HepG2 (cell line): ENCODE measurements at places on chromosomes 2 and 18. TPM values are rescaled to one million over a fixed set of nuclear protein-coding genes. Genes with fewer than 3 reads are reported as not detected.

- DNase-seq = peak; percentile 45
These were observed 86.6 kb downstream of the MARCO start for GRCh38 chr2:119028327-119029174.

DNA sequence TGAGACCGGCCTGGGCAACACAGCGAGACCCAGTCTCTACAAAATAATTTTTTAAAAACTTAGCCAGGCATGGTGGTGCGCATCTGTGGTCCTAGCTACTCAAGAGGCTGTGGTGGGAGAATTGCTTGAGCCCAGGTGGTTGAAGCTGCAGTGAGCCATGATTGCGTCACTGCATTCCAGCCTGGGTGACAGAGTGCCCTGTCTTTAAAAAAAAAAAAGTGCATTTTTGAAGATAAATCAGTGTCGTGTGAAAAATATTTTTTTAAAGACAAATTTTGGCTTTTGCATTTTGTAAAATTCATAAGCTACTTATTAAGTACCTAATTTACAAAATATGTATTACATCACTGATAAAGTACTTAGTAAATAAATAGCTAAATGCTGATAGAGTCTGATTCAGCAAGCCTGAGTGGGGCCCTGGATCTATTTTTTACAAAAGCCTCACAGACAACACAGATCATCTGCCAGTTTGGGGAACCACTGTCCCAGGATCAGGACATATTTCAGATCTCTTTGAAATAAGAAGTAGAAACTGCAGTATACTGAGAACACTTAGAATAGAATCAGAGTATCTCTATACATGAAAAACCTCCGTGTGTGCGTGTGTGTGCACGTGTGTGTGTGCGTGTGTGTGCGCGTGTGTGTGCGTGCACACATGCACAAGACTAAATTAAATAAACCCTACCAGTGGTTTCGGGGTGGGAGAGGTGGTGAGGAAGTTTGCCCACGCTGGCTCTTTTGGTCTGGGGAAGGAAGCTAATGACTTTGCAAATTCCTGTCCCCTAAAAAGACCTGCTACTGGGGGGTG, 61.6 kb downstream of the AAK1 start:
- DNase-seq = peak; percentile 60

DNA sequence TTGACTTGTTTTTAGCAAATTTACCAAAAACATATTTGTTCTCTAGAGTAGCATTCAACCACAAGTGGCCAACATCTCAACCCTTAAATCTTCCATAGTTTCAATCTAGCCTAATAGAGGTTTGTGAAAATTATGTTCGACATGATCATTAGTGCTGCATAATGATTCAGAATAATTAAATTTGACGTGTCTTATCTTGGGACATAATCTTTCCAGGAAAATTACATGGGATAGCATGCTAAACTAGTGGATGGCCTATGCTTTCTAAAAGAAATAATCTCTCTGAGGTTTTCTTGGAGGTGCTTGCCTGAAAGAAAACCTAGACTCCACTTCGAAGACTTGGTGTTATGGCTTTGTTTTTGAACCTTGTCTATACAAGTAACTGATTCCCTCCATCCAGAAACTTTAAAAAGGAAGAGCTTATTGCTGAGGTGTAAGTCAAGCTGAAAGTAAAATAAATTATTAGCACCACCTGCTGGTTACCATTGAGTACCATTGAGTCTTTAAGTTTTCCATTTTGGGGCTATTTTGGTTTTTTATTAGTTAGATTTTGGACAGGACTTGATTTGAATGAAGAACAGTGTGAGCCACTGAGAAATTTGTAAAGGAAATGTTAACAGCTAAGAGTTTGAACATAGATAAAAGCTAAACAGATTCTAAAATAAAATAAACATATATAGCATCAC, 32.7 kb downstream of the COX7A2L start:
- no peak for DNase-seq

The AQP12B gene
- total RNA-seq = not detected in 2 replicates

DNA sequence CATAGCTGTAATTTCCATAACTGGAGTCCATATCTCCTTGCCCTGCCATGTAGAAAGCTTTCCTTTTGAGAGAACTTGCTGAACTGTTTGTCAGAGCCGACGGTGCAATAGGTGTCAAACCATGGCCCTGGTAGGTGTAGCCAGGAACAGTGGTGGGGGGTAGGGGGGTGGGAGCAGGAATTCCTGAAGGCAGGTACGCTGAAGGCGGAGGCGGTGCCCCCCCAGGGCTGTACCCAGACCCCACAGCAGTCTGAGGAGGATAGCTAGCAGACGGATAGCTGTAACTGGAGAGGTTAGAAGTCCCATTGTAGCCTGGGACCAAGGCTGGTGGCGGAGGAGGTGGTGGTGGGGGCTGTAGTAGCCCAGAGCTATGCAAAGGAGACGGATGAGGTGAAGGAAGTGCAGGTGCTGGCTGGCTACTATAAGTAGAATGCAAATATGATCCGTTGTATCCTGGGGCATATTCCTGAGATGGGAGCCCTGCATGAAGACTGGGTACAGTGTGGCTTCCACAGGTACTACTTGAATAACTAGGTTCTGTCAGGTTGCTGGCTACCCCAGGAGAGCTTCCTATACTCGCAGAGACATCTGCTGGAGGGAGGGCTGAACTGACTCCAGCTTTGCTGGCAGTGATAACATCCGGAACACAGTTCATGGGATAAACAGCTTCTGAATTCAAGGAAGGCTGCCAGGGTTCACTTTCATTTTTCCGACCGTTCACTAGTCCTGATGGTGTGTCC, 124.8 kb downstream of the FIGN start:
- peak; percentile 10 for DNase-seq

The RGPD6 gene
- total RNA-seq = 28.4 and 33.2 TPM in 2 replicates

The OSBPL6 gene
- 0.10 and 0.11 TPM in 2 replicates for total RNA-seq

GRCh38 chr2:135299165-135299564, 231.9 kb downstream of the ZRANB3 start:
- no peak for DNase-seq

DNA sequence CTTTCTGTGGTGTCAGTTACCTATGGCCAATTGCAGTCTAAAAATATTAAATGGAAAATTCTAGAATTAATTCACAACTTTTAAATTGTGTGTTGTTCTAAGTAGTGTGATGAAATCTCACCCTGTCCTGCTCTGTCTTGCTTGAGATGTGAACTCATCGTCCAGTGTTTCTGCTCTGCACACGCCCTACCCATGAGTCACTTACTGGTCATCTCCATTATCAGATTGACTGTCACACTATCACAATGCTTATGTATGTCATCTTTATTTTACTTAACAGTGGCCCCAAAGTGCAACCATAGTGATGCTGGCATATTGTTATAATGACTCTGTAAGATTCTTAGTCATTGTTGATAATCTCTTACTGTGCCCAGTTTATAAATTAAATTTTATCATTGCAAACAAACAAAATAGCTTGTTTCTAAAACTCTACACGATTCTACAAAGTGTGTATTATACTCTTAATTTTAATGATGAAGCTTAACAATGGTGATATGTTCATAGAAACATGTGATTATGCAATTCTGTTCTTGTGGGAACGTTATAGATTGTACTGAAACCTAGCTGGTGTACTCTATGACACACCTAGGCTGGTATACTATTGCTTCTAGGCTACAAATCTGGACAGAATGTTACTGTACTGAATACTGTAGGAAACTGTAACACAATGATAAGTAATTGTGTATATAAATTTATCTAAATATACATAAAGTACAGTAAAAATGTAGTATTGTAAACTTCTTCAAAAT, 1086.8 kb upstream of the PIK3C3 start:
- peak; percentile 3 for DNase-seq

The DYSF gene
- 0.15 and 0.17 TPM in 2 replicates for total RNA-seq

The ANTXR1 gene
- 9.2 and 12.7 TPM in 2 replicates for total RNA-seq

The MYCN gene
- not detected in 2 replicates for total RNA-seq

The POTEI gene
- 0.48 and 1.5 TPM in 2 replicates for total RNA-seq

DNA sequence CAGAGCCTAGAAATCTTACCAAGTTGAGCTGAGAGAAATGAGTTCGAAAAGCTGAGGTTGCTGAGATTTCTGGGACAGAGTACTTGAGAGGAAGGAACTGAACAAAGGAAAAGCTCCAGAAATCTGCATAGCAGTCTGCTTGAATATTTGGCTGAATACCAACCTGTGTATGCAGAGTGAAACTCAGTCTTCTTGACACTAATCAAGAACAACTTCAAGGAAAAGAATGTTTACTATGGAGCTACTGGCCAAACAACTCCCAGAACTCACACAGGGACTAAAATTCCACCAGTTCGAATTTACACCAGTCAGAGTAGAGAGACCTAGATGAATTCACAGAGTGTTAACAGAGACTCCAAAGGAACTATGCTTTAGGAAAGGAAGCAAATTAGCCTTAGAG, 66.5 kb downstream of the USP37 start:
- DNase-seq = no peak

DNA sequence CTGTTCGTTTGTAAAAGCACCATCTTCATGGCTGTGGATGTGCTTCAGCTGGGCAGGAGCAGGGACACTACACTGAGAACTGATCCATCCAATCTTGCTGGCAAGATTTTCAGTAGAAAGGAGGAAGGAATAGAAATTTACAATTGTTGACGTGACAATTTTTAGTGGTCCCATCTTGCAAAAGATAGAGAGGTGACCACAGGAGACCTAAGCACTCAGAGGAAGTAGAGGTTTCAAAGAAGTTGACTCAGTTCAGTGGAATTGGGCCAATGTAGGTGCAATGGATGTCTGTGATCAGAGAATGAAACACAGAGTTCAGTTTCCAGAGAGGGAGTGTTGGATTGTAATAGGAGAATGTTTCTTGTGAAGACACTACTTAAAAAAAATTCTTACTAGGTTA, 1.4 kb downstream of the UGT1A5 start:
- DNase-seq = no peak

DNA sequence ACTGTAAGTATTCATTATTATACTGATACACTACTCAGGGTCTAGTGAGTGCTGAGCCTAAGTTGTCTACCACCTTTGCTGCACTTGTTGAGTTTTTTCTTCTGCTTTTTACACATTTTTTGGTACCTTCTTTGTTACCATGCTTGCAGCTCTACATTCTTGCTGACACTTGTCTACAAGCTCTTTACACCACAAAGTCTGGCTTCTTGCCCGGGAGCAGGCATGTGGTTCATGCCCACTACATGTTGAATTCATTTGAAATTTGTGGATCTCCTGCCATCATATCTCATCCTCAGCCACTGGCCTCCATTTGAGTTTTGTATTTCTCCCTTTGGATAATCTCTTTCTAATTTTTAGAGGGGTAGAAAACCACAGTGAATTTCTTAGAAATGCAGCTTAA, 29.9 kb downstream of the IL18R1 start:
- no peak for DNase-seq

- no peak for DNase-seq
These were observed 18.9 kb downstream of the GRHL1 start for GRCh38 chr2:9970200-9971044.

The SDC1 gene
- total RNA-seq = 47.5 and 119 TPM in 2 replicates

GRCh38 chr2:167758292-167758691, 489.1 kb downstream of the STK39 start:
- no peak for DNase-seq
